ENCODE measurements at places on chromosomes 6 and 20.

DNA sequence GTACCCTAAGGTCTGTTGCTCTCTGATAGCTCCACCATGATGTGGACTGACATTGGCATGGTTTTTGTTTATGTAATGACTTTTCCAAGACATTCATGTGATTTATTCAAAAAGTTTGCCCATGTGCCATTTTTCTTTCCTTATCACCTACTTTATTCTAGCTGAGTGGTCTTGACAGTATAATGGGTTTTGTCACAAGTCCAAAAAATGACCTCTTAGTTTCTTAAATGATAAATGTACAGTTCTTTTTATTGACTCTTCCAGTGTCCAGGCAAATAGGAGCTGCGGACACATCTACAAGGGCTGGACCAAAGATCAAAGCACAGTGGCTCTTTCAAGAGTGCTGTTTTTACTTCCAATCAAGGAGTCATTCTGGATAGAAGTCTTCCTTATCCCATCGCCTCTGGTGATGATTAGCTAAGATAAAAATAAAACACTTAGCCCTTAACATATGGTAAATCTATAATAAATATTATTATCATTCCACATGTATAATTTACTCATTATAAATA, 141.4 kb downstream of the MMUT start:
- DNase-seq = no peak

- DNase-seq = peak; percentile 48
Observed at GRCh38 chr20:58179432-58180099, 48.9 kb downstream of the ANKRD60 start.

DNA sequence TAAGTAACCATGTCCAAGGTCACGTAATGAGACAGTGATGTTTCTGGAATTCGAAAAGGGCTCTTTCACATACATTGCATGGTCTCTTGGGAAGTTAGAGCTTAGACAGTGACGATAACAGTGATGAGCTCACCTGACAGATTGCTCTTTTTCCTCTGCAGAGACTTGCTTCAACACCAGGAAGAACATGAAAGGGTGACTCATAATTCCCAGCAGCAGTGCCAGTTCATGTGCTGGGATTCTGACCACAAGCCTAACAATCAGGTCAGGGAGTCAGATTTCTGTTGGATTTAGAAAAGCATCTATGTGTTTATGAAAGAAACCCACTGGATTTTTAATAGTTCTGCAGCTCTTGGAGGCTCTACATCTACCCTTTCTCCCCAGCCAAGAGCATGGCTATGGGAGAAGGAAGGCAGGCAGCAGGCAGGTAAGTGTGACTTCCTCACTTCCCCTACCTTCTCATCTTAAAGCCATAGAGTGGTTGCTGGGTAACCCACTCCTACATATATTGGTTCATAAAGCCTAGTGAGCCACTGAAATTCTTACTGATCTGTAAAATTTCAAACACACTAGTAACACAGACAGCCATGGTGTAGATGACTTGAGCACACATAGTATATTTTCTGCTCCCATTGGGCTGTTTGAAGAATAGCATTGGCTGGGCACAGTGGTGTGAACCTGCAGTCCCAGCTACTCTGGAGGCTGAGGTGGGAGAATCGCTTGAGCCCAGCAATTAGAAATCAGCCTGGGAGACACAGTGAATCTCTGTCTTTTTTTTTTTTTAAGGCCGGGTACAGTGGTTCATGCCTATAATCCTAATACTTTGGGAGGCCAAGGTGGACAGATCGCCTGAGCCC, 44.4 kb upstream of the LOC128125822 start:
- peak; percentile 79 for DNase-seq

DNA sequence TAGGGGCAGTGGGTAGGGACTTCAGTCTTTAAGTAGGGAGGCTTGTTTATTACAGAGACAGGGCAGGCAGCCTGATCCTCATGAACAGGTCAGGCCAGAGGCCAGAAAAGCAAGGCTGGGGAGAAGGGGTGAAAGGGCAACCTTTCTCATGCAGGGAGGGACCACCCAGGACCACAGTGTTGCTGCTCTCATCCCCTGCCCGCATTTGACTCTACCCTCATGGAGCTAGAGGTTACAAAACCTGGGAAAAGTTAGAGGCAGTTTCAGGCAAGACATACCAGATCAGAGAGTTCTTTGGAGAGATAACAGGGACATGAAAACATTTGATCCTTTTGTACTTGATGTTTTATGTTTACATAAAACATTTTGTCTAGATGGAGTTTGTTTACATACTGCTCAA, 38.1 kb downstream of the MDGA1 start:
- DNase-seq = no peak

GRCh38 chr6:131766631-131767030, 41.2 kb upstream of the ENPP1 start:
- DNase-seq = no peak

- no peak for DNase-seq
Observed at GRCh38 chr6:3725145-3726047, 26.1 kb downstream of the PXDC1 start.

DNA sequence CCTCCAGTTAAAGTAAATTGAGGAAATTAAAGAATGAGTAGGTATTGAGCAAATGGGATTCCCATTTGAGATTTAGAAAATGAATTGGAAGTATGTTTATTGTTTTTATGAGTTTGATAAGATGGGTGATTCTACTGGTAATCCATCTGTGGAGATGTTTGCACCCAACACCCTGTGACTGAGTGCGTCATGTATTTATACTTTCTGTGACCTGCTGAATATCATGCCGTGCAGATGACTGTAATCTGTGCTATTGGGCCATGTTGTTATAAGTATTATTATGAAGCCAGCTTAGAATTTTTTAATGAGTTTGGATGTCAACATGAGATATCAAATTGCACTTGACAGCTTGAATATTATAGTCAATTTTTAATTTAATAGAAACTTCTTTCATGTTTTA, 17.7 kb downstream of the FAM83B start:
- DNase-seq = no peak

DNA sequence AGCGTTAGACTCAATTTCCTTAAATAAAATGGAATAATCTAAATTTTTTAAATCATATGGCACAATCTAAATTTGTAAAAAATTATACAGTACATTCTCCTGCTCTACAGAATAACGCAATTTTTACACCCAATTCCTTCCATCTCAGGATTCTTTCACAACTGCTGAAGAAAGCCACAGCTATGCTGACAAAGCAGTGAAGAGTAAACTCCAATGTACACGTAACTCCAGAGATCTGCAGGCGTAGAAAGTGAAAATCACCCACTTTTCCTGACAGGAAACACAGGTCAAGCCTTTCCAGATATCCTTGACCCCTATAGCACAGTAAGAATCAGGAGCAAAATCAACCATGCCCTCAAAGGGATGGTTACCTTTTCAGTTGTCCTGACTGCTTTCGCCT, 27.4 kb downstream of the EPHA7 start:
- DNase-seq = no peak

All from A549 (cell line).